ENCODE measurements at places on chromosomes 11 and 22.

GRCh38 chr11:117884994-117885393, 8.5 kb upstream of the FXYD6 start:
- DNase-seq = peak; percentile 29

- no peak for DNase-seq
Observed at GRCh38 chr11:73277467-73277866, 5.3 kb downstream of the P2RY6 start.

- no peak for DNase-seq
Observed at GRCh38 chr11:9301720-9302119, 12.7 kb downstream of the TMEM41B start.

GRCh38 chr11:70420496-70420895, 22.2 kb downstream of the CTTN start:
- no peak for DNase-seq

DNA sequence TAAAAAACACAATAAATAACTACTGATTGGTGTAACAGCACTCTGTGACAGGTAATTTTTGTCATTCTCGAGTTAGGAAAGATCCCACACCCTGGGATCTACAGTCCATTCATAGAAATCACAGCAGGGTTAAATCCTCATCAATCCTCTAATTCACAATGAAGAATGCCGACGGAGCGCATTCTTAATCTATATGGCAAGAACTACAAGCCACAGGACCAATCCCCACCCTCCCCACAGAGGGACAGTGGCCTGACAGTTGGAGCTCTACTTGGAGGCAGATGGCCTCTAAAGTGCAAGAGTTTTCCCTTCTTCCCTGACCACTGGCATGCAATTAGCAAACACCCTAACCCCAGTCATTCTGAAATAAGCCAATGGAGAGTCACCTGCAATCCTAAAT, 34.2 kb downstream of the TCF20 start:
- no peak for DNase-seq

- DNase-seq = peak; percentile 23
Observed at GRCh38 chr11:10247011-10247410, 47.0 kb downstream of the SBF2 start.

DNA sequence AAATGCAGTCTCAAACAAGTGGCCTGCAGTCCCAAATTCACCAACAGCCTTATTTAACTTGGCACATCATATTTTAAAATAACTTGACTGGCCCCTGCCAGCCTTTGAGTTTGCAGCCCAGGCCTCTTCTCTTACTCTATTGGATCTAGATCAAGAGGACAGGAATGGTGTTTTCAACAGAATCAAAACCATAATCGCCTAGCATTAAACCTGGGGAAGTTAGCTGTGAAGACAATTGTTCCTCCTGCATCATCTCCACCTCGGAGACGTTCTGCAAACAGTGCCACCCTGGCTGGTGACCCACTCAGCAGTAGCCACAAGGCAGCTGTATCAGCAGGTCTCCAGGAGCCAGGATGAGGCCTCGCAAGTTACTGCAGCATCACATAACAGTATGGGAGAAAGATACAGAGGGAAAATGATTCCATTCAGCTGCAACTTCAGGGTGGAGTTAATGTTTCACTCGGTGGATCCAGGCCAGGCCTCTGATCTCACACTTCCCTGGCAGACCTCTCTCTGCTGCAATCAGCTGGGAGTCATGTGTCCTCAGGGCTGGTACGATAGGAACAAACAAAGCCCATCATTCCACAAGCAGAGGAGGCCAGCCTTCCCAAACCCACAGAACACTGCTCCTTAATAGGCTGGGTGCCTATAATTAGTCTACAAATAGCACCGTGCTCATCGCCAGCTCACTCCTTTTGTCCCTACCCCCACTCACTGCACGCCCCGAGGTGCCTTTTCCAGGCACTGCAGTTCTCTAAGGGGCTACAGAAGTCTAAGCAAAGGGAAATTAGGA, 18.6 kb upstream of the SCN2B start:
- DNase-seq = peak; percentile 92

DNA sequence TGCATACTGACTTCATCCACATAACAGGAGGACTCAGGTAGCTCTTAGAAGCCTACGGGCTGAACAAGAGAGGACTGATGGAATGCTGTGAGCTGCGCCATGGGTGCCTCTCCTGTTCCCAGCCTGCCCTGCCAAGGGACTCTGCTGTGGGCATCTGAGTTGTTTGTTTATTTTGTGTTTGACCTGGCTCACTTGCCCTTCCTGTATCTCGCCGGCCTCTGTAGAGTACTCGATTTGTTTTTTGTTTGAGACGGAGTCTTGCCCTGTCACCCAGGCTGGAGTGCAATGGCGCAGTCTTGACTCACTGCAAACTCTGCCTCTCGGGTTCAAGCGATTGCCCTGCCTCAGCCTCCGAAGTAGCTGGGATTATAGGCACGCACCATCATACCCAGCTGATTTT, 1.8 kb downstream of the TTC38 start:
- DNase-seq = no peak

DNA sequence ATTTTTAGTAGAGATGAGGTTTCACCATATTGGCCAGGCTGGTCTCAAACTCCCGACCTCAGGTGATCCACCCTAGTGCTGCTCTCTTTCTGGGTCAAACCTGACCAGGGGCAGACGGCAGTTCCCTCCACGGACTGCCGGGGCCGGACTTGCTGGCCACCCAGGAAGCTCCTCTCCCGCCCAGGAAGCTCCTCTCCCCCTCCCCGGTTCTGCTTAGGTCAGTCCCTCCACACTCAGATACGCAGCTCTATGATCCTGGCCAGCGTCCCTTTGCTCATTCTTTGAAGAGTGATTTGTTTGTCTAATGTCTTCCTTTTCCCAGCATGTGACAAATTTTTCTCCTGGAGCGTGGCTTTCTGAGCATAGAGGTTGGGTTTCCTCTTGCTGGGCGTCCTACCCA, 125.3 kb upstream of the B3GAT1 start:
- no peak for DNase-seq

- no peak for DNase-seq
Observed at GRCh38 chr11:16986434-16987204, 27.6 kb downstream of the PLEKHA7 start.

Measured in AG08395 (cell line).